ENCODE measurements at places on chromosomes 11 and 22. TPM values are rescaled to one million over a fixed set of nuclear protein-coding genes. Genes with fewer than 3 reads are reported as not detected.

The NEFH gene
- 0.04 TPM for polyA plus RNA-seq

The CDC42EP2 gene
- polyA plus RNA-seq: 0.69 TPM

The CSNK2A3 gene
- polyA plus RNA-seq: 0.15 TPM

The ZP1 gene
- polyA plus RNA-seq: not detected

The ADAMTS8 gene
- not detected for polyA plus RNA-seq

The LSP1 gene
- 184 TPM for polyA plus RNA-seq

The NCF4 gene
- polyA plus RNA-seq: 175 TPM

The OR5A1 gene
- not detected for polyA plus RNA-seq

GRCh38 chr22:19148417-19149046 is 1.6 kb downstream of the GSC2 start:
- DNase-seq: no peak

DNA sequence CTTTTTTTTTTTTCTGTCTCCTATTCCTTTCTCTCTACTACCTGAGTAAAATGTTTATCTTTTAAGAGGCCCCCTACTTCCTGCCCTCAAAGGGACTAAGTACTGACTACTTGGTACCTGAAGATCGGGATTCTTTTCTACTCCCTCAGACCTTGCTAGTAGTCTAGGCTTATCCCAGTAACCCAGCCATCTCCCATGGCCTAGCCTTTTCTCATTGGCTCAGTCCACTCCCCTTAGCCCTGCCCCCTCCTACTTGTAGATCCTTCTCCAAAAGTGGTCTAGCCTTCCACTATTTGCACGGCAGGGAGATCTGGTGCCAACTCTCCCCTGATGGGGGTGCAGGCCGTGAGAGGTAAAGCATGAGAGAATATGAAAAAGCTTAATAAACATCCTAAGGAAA is 133.7 kb downstream of the RCN1 start:
- no peak for DNase-seq

- DNase-seq: no peak
Measured at GRCh38 chr11:70338594-70338993, 59.7 kb upstream of the CTTN start.

DNA sequence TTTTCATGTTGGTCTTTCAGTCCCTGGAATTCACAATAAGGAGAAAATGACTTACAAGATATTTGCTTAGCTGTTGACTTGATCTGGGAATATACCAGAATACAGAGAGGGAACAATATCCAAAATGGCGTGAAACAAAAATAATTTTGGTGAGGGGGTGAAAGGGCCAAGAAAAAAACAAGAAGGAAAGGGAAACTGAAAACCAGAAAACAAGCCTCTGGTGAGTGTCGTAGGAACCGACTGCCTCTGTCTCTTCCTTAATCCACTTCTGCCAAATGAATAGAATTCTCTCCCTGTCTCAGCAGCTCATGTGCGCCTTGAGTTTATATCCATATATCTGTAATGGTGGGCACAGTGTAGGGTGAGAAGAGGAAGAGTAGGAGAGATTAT is 367.6 kb downstream of the ETS1 start:
- no peak for DNase-seq

- DNase-seq: no peak
Measured at GRCh38 chr11:68125164-68125563, 4.0 kb upstream of the CHKA start.

GRCh38 chr11:28243581-28243980 is 135.4 kb downstream of the METTL15 start:
- no peak for DNase-seq

GRCh38 chr11:120565466-120566155 is 54.1 kb downstream of the GRIK4 start:
- DNase-seq: no peak

- DNase-seq: no peak
Measured at GRCh38 chr22:35258191-35258988, 1.1 kb downstream of the HMGXB4 start.

GRCh38 chr11:117313828-117314768 is 2.0 kb downstream of the BACE1 start:
- DNase-seq: no peak

- DNase-seq: no peak
Measured at GRCh38 chr11:101138245-101138930, 8.8 kb upstream of the PGR start.

DNA sequence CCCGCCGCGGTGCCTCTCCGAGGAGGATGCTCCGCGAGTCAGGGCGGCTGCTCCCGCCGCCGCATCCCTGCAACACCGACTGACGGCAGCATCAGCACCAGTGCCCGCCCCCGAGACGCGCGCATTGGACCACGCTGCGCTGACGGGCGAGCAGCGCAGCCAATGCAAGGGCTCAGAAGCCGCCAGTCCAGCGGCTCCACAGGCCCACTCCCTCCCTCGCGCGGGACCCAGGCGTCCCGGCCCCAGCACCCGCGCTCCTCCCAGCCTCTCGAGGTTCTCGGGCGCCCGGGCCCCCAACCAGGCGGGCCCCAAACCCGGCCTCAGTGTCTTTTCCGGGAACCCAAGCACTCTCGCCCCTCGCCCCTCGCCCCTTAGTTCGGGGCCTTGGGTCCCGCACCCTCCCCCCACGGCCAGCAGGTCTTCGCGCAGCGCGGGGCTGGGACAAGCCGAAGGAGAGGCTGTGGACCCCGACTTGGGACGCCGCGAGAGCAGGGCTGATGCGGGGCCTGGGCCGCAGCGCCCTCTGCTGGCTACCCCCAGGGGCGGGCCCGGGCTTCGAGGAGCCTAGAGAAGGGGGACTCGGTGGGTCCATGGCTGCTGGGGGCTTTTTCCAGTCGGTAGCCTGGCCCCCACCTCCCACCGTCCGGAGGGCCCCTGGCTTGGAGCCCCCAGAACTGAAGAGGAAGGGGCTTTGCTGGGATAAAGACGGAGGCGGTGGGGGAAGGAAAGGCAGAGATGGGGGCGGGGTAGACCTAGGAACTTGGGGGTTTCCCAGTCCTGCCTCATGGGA is at the start of gene NRXN2:
Gene NRXN2, minus strand, starts transcription at position 81 of the 790 bp plus-strand sequence. CDS start 9,498 bp downstream, outside the sequence.
- peak; percentile 89 for DNase-seq

DNA sequence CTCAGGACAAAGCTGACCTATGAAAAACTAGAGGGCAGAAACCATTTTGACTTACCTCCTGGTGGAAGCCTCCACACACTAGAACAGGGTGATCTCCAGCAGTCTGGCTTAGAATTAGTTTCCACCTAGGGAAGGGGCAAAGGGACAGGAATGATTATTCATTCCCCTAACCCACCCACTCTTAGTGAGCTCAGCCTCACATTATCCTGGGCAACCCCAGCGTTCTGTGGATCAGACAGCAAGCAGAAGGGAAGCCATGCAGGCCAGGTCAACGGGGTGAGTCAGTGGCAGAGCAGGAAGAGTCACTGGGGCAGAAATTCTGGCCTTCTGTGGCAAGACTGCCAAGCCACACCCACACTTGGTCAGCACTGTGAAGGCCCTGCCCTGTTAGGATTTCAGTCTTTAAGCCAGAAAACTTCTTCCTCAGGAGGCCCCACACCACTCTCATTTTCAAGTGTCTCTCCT is 10.5 kb downstream of the NUMA1 start:
- DNase-seq: no peak

GRCh38 chr11:70567680-70568034 is 169.3 kb downstream of the CTTN start:
- no peak for DNase-seq

GRCh38 chr11:109972939-109973338 is 120.3 kb upstream of the ZC3H12C start:
- DNase-seq: no peak

DNA sequence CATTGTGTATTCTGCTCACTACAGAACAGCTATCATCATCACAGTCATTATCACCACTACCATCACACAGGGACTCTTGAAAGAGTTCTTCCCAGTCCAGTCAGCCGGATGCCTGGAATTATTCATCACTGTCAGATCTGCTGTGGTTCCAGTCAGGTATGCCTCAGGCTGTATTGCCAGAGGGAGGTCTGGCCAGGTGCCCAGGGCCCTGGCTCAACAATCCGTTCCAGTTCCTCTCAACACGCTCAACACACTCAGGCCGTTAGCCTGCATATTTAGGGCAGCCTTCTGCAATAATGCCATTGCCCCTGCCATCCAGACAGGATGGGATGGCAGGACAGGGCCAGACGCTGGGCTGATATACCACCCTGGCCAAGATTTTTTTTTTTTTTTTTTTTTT is 28.6 kb upstream of the RASL10A start:
- no peak for DNase-seq

DNA sequence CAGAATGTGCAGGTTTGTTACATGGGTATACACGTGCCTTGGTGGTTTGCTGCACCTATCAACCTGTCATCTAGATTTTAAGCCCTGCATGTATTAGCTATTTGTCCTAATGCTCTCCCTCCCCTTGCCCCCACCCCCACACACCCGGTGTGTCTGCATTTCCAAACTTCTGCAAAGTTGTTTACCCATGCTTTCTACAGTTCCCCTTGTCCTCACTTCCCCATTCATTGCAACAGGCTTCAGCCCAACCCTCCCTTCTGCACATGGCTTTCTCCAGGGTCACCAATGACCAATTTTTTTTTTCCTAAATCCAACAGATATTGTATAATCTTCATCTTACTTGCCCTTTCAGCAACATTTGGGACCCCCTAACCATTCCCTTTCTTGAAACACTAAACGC is 32.0 kb upstream of the NUP50 start:
- peak; percentile 22 for DNase-seq

GRCh38 chr11:279966-280705 is 1.9 kb downstream of the NLRP6 start:
- peak; percentile 81 for DNase-seq

GRCh38 chr11:75700940-75701339 is 16.7 kb upstream of the MOGAT2 start:
- no peak for DNase-seq

DNA sequence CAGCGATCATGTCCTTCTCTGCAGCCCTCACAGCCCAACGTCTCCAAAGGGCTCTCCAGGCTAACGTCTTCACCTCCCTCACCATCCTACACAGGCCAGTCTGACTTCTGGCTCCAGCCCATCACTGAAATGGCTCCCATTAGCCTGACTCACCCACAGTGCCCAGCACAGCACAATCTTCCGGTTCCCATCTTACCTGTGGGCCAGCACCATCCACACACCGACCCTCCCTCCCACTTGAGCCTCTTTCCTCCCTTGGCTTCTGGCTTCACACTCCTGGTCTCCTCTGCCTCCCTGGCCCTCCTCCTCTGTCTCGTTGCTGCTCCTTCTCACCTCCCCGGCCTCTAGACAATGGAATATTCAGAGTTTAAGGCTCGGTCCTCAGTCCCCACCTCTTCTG is 51.2 kb downstream of the PDE2A start:
- no peak for DNase-seq
